Large intestine (tissue), 12 donors: ENCODE measurements at places on chromosomes 11 and 22. TPM values are rescaled to one million over a fixed set of nuclear protein-coding genes. Genes with fewer than 3 reads are reported as not detected.

DNA sequence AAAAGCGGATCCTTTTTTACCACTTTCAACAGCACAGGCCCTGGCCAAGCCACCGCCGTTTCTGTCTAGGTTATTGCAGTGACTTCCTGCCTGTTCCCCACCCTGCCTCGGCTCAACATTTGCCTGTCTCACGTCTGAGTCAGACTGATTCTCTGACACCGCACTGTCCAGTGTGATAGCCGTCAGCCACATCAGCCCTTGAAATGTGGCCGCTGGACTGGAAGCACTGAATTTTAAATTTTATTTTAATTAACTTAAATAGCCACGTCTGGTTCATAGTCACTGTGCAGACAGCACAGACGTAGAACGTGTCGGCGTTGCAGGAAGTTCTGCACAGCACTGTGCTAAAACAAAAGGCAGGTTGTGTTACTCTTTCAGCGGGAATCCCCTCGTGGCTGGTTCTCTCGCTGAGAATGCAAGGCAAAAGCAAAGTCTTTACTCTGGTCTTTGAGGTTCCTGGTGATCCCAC lies 56.3 kb upstream of the ADSL start:
- peaks cover 68% of the 10 kb centered on the region for H3K36me3 ChIP-seq
- H3K4me1 ChIP-seq, result no peaks in the 10 kb centered on the region
- DNase-seq, result no peak
- H3K4me3 ChIP-seq, result no peak overlapping the region
- H3K27me3 ChIP-seq, result no peaks in the 10 kb centered on the region

GRCh38 chr11:44791316-44791925 lies 64.7 kb downstream of the TSPAN18 start:
- H3K27ac ChIP-seq, result no peak overlapping the region
- H3K36me3 ChIP-seq, result no peaks in the 10 kb centered on the region
- no peaks in the 10 kb centered on the region for H3K4me1 ChIP-seq
- no peak for DNase-seq
- H3K4me3 ChIP-seq, result no peak overlapping the region

DNA sequence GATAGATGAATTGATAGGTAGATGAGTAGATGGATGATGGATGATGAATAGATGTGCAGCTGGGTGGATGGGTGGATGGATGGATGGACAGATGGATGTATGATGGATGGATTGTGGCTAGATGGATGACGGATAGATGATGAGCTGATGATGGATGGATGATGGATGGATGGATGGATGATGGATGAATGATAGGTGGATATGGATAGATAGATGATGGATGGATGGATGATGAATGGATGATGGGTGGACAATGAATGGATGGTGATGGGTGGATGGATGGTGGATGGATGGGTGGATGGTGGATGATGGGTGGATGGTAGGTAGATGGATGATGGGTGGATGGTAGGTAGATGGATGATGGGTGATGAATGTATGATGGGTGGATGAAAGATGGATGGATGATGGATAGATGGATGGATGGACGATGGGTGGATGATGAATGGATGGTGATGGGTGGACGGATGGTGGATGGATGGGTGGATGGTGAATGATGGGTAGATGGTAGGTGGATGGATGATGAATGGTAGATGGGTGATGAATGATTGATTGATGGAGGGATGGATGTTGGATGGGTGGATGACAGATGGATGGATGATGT lies 1261.7 kb downstream of the BRD1 start:
- no peak overlapping the region for H3K27ac ChIP-seq
- H3K4me1 ChIP-seq, result no peaks in the 10 kb centered on the region
- no peaks in the 10 kb centered on the region for H3K27me3 ChIP-seq
- no peak for DNase-seq
- no peaks in the 10 kb centered on the region for H3K36me3 ChIP-seq
- H3K4me3 ChIP-seq, result no peak overlapping the region

DNA sequence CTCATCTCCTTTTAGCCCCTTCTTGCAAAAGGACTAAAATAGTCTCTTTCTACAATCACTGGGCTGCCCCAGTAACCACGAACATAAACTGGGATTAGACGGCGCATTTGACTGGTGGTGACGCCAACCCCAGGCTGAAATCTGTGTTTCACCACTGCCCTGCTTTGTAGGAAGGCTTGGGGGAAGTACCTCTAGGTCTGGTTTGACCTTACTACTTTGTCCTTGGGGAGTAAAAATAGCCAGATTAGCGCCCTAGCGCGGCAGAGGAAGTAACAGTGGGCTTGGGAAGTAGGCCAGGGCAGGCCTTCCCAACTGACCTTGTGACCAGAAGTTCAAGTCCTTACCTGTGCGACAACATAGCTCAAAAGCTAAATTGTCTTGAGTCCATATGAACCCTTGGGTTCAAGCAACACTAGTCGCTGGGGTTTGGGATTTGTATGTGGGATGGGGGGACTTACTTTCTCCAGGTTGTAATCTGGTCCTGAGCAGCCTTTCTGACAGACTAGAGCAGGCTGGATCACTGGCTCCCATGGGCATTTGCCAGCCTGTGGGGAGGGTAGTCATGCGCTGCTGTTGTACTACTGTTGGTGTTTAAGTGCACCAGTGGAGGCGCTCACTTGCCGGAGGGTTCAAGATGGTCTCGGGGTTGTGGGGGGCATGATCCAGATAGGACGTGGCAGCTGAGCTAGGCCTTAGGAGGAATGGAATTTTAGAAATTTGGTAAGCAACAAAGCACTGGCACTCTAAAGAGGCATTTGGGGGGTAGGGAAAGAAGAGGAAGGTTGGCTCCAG lies 953 bp upstream of the PACS1 start:
- H3K27me3 ChIP-seq, result no peaks in the 10 kb centered on the region
- peaks cover 46% of the 10 kb centered on the region for H3K36me3 ChIP-seq
- peak overlapping the region; percentile 52 for H3K4me3 ChIP-seq
- peak overlapping the region; percentile 70 for H3K27ac ChIP-seq
- DNase-seq, result peak; percentile 42

DNA sequence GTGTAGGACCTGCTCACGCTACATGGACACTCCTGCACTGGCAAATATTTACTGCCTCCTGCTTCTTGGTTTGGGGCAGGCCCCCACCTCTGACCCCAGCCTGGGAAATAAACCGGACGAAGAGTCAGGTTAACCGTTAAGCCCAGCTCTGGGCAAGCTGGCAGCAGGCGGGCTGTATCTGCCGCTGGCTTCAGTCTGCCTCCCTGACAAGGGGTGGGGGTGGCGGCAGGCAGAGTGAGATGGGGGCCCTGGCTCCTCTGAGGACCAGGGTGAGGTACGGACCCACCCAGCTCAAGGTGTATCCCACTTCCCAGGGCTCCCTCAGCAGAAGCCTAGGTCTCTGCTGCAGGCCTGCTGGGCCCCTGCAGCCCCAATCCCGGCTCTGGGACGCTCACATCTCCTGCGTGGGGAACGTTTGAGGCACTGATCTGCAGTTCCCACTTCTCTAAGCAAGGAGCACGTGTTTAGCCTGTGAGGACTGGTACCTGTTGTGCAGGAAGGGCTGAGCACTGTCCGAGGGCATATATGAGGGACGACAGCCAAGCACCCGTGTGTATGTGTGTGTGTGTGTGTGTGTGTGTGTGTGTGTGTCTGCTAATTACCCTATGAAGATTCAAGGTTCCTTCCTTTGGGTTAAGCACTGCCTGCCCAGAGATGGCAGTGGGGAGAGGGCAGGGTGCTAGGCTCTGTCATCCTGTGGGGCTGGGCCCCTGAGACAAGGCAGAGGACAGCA lies 1.1 kb upstream of the LRRC75B start:
- H3K4me3 ChIP-seq, result no peak overlapping the region
- no peaks in the 10 kb centered on the region for H3K27me3 ChIP-seq
- peak overlapping the region; percentile 92 for H3K27ac ChIP-seq
- peaks cover 23% of the 10 kb centered on the region for H3K4me1 ChIP-seq
- H3K36me3 ChIP-seq, result peaks cover 7% of the 10 kb centered on the region

- H3K27ac ChIP-seq, result peak overlapping the region; percentile 100
- peak overlapping the region; percentile 83 for H3K4me3 ChIP-seq
- no peaks in the 10 kb centered on the region for H3K27me3 ChIP-seq
- DNase-seq, result peak; percentile 83
Observed at GRCh38 chr11:393219-394033, 583 bp upstream of the PKP3 start.

The CRYBB3 gene
- 0.16 TPM for polyA plus RNA-seq

The HMBS gene
- 25.3 TPM for polyA plus RNA-seq

The DTX4 gene
- polyA plus RNA-seq, result 43.9 TPM

The CHKA gene
- 129 TPM for polyA plus RNA-seq

The OR51B2 gene
- not detected for polyA plus RNA-seq
